ENCODE measurements at places on chromosomes 6 and 20.
A peak's percentile ranks its signal among the peaks of the same experiment; 100 is the strongest.

DNA sequence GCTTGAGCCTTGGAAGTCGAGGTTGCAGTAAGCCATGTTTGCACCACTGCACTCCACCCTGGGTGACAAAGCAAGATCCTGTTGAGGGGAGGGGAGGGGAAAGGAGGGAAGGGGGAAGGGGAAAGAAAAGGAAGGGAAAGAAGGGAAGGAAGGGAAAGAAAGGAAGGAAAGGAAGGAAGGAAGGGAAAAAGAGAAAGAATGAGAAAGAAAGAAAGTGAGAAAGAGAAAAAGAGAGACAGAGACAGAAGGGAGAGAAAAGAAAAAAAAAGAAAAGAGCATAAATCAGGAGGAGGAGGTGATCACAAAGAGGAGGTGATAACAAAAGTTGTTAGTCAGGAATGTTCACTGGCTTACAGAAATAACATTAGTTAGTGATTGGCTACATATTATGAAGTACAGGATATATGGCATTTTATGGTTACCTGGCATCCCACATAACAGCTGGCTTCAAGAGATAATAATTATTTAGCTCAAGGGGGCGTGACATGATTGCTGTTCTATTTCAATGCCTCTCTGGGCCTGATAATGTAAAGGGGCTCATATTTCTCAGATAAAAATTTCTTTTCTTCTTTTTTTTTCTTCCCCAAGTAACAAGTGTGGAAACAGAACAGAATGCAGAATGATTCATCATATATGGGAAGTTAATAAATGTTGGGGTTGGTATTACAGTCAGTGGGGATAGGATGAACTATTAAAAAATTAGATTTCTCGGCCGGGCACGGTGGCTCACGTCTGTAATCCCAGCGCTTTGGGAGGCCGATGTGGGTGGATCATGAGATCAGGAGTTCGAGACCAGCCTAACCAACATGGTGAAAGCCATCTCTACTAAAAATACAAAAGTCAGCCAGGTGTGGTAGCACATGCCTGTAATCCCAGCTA lies 27.1 kb downstream of the SAMHD1 start:
- no peak for DNase-seq

DNA sequence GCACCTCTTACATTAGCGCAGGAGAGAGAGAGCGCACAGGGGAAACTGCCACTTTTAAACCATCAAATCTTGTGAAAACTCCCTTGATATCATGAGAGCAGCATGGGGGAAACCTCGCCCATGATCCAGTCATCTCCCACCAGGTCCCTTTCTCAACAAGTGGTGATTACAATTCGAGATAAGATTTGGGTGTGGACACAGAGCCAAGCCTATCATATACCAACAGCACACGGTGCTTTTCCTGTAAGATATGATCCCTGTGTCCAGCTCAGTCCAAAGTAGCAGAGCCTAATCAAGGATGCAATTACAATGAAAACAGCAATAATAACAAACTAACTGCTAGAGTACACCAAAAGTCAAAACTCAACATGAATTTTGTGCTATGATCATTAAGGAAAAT lies 148.7 kb upstream of the TCF21 start:
- DNase-seq, result no peak

DNA sequence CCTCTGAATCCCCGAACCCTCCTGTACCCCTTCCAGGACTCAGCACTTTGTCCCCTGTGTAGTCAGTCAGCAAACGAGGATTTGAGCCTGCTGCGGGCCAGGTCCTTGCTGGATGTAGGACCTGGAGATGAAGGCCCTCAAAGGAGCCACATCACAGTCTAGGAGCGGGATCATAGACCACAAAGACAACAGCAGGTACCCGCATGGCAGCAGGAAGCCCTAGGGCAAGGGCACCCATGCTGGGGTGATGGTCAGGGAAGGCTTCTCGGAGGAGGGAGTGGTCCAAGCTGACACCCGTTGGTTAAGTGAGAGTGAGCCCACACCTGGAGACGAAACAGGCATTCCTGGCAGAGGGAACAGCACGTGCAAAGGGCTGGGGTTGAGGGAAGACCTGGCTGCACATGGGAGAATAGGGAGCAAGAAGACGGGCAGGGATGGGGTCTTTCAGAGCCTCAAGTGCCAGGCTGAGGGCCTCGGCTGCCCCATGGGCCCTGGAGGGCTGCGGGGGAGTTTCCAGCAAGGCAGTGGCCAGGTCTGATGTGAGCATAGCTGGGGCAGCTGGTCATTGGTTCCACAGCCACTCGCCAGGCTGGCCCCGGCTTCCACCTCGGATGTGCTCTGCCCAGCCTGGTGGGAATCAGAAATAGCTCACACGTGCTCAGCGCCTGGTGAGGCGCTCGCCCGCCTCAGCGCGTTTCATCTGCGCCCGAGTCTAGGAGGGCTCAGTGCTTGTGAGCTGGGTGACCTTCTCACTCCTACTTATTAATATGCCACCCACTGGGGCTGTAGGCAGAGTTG lies 15.0 kb downstream of the DLGAP4 start:
- no peak for DNase-seq

GRCh38 chr6:136886091-136886490 lies 36.0 kb upstream of the SLC35D3 start:
- no peak for DNase-seq

- no peak for DNase-seq
Measured at GRCh38 chr20:40945754-40946450, 82.7 kb upstream of the TOP1 start.

DNA sequence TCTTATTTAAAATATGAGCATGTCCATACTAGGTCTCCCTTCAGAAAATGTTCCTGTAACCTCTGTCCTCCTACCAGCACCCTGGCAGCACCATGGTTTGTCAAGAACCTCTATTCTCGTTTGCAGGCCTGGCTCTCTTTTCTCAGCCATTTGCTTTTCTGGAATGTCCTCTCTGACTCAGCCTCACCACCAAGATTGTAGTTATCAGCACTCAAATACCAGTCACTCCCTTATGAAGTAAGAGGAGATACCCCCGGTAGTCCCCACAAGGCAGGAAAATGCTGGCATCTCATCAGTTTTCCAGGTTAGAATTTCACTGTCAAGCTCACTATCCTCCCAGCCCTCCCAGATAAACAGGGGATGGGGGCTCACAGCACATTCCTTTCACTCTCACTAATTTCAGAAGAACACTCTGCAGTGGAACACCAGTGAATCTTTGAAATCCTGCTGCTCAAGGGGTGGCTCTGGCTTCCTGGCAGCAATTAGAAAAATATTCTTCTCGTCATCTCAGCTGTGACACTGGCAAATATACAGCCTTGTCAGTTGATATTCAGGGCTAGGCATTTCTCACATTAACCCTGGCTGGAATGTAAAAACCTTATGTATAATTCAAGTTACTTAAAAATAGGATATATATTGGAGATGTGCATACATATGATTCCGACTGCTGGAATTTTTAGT lies 129.2 kb downstream of the TBX18 start:
- no peak for DNase-seq

GRCh38 chr20:227439-228105 lies 514 bp downstream of the DEFB129 start:
- DNase-seq, result no peak

- no peak for DNase-seq
Measured at GRCh38 chr6:26331218-26332073, 33.6 kb upstream of the BTN3A2 start.

DNA sequence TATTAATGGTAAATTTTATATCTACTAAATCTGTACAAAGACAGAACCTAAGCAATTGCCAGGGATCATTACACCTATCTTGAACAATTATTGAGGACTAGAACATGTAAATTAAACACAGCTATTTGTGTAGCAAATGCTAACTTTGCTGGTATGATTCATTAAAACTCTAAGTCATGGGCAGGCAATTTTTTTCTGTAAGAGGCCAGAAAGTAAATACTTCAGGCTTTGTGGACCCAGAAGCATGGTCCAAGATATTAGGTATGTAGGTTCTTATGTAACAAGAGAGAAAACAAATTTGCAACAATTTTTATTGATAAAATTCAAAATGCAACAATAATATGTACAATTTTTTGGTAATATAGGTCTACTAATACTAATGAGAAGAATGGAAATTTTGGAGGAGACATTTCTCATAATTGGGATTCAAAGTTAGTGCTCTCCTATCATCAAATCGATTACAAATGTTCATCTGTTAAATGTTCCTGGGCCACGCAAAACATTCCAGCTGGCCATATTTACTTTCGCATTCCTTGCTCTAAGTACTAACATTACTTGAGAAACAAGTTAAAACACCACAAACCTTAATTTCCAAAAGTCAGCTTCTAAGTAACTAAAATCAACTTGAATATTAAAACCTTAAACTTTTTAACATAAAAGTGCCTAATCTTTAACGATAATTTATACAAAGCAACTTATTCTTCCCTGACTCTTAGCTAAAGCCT lies 4.3 kb downstream of the TMEM30A start:
- no peak for DNase-seq

GRCh38 chr6:124991764-124992295 lies 29.6 kb downstream of the RNF217 start:
- no peak for DNase-seq

DNA sequence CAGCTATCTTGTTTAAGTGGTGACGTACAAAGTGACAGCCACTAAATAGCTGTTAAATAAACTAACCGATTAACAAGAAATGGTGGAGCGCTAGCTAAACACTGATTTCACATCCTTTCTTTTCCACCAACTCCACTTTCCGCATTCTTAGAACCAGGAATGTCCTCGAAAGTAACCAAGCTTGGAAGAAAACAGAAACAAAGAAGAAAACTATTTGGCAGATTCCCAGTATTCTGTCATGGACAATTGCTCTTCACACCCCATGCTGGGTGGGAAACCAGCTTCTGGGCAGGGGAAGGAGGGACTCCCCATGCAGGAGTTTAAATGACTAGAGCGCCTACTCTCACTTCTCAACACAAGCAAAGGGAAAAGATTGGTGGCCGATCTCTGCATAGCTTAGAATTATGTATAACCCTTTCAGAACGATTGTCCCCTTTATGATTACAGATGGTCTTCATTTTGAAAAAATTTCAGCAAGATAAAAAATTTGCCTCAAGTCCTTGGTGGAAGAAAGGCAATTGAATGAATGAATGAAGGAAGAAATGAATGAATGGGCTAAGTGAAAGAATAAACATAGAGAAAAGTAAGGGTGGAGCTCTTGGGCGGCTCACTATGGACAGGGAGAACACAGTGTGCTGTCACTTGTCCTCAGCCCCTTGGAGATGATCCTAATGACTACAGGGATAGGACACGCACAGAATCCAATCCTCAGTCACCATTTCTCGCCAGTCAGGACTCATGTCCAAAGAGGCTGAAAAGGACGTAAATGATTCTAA lies 148.7 kb upstream of the NEDD9 start:
- no peak for DNase-seq

GRCh38 chr20:59576216-59576953 lies 28.0 kb upstream of the PHACTR3 start:
- DNase-seq, result no peak

GRCh38 chr20:52645822-52646221 lies 326.3 kb upstream of the TSHZ2 start:
- DNase-seq, result no peak

- DNase-seq, result no peak
Measured at GRCh38 chr6:33837971-33838665, 34.3 kb upstream of the MLN start.

DNA sequence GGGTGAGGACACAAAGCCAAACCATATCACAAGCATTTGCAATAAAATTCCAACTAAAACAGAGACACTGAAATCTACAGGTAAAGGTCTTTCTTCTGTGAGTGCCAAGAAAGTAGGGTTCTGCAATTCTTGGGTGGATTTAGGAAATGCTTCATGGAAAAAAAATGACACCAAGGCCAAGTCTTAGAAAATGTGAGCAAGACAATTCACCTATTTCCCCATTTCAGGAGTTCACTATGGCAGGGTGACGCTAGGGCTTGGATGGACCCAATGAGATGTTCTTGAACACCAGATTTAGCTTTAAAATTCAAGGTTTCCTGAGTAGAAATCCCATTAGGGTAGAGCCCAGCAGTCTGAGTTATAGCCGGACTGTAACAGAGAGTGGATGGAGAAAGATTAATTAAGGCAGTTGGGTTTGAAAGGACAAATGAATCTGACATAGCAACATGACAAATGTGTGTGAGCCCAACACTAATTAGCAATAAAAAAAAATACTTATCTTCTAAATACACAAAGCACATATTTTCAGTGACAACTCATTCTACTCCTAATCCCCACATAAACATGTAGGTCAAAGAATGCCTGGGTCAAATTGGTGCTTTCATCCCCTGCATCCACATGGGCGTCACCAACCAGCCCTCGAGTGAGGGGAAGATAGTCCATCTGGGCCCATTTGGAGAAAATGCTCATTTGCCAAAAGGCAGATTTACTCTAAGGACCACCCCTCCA lies 180.4 kb upstream of the JARID2 start:
- no peak for DNase-seq

- DNase-seq, result no peak
Measured at GRCh38 chr6:81886157-81886556, 133.7 kb upstream of the TENT5A start.

DNA sequence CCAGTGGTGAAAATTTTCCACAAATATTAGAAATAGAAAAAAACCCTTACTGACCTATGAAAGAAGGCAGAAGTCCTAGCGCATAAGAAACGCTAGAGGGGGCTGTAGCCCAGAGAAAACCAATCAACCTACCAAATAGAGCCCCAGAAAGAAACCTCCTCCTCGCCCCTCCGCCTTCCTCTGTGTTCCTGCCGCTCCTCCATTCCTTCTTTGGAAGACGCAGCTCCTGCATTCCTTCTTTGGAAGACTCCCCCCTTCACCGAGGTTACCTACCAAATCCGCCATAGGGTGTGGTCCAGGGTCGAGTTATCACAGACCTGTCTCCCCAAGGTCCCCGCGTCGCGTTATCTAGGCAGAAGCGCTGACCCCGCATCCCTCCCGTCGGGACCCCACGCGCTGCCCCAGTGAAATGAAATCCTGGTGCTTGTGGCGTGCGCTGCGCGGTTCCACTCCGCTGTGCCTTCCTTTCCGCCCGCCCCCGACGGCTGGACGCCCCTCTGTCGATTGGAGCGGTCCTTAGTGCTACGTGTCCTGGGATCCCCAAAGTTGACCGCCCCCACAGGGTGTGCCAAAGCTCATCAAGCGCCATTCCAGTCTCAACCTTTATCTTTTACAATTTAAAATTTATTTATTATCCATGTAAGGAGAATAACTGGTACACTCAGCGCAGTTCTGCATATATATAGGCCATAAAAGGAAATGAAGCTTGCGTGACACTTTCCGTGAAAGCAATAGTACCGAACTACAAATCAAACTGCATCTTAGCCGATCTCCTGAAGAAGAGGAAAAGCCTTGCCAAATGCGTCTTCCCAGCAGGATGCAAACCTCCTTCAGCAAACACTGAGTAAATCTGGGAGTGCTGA lies 13.0 kb downstream of the RPP21 start:
- DNase-seq, result peak; percentile 2

GRCh38 chr6:106056060-106056745 lies 29.9 kb upstream of the PRDM1 start:
- DNase-seq, result no peak

DNA sequence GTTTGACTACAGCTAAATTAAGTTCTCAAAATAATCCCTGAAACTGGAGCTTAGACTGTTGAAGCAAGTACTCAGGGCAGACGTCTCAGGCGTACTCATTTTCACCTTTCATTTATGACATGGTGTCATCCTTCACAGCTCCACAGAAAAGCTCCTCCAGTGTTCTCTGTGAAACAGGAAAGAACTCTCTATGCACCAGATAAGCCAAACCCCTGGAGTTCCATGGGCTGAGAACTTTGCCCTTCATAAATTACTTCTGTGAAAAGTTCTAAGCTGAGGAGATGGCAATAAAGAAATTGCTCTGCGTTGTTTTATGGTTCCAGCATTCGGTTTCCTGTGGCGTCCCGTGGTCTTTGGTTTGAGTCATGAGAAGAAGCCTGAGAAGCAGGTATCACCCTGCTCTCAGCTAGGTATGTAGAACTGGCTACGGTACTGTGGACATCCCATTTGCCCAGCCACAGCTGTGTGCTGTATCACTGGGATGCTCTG lies 20.2 kb upstream of the RREB1 start:
- no peak for DNase-seq

- no peak for DNase-seq
Measured at GRCh38 chr6:43845646-43846045, 75.6 kb downstream of the VEGFA start.
